ENCODE measurements at places on chromosomes 3 and 15. TPM values are rescaled to one million over a fixed set of nuclear protein-coding genes. Genes with fewer than 3 reads are reported as not detected.

GOLGB1 gene
- total RNA-seq = 75.2 TPM

LRRK1 gene
- 14.2 TPM for total RNA-seq

PIGZ gene
- total RNA-seq = 2.4 TPM

HIGD2B gene
- total RNA-seq = not detected

DNA sequence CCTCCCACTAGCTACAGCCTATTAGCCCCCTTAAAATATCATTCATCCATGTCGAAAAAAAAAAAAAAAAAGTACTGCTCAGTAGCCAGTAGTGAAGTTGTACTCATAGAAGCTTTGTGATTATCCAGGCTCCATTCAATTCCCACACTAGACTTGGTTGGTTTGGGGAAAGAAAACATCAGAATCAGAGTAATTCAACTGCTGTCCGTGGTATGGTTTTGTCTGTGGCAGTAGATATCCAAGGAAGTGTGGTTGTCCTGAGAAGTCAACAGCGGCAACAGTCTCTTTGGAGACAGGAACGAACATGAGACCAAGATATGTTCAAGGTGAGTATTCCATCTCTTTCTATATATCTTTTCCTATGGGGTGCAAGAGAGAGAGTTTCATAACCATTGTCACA lies 99.2 kb downstream of the GOLIM4 start:
- no peak for DNase-seq

- DNase-seq = no peak
These were observed 239.0 kb downstream of the ZNF621 start for GRCh38 chr3:40763807-40764206.

- DNase-seq = no peak
These were observed 96.6 kb upstream of the ANKRD28 start for GRCh38 chr3:15894382-15894781.

DNA sequence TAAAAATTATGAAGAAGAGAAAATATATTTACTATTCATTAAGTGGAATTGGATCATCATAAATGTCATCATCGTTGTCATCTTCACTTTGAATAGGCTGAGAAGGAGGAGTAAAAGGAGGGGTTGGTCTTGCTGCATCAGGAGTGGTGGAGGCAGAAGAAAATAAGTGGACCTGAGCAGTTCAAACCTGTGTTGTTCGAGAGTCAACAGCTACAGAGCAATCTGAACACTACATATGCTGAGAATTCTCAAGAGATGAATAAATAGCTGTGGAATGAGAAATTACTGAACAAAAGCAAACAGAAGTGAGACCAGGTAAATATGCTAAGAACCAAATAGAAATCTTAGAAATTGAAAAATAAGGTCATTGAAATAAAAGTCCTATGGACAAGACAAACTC lies 32.3 kb upstream of the CCK start:
- no peak for DNase-seq

DNA sequence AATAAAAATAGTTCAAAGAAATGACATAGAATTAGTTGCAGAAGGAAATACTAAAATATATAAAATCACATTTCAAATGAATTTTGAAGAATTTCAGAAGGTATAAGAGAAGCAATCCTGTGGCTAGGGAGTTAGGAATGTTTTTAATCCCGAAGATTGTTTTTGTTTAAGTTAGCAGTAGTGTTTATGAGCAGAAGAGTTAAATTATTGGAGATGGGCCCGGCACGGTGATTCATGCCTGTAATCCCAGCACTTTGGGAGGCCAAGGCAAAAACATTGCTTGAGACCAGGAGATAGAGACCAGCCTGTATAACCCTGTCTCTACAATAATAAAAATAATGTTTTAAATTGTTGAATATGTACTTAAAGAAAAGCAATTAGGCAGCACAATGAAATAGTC lies 432.5 kb downstream of the MFSD1 start:
- DNase-seq = no peak

Measured in tongue (tissue), 3 donors.